Stomach (tissue), 19 donors: ENCODE measurements at places on chromosomes 3 and 15. TPM values are rescaled to one million over a fixed set of nuclear protein-coding genes. Genes with fewer than 3 reads are reported as not detected.
A peak's percentile ranks its signal among the peaks of the same experiment; 100 is the strongest.

GRCh38 chr3:80232760-80233159, 465.0 kb upstream of the ROBO1 start:
- no peaks in the 10 kb centered on the region for H3K4me1 ChIP-seq
- no peaks in the 10 kb centered on the region for H3K27me3 ChIP-seq
- H3K4me3 ChIP-seq, result no peak overlapping the region
- no peak overlapping the region for H3K27ac ChIP-seq
- DNase-seq, result no peak

CHDH gene
- 13.4 TPM for total RNA-seq

AGBL1 gene
- not detected for total RNA-seq

DNA sequence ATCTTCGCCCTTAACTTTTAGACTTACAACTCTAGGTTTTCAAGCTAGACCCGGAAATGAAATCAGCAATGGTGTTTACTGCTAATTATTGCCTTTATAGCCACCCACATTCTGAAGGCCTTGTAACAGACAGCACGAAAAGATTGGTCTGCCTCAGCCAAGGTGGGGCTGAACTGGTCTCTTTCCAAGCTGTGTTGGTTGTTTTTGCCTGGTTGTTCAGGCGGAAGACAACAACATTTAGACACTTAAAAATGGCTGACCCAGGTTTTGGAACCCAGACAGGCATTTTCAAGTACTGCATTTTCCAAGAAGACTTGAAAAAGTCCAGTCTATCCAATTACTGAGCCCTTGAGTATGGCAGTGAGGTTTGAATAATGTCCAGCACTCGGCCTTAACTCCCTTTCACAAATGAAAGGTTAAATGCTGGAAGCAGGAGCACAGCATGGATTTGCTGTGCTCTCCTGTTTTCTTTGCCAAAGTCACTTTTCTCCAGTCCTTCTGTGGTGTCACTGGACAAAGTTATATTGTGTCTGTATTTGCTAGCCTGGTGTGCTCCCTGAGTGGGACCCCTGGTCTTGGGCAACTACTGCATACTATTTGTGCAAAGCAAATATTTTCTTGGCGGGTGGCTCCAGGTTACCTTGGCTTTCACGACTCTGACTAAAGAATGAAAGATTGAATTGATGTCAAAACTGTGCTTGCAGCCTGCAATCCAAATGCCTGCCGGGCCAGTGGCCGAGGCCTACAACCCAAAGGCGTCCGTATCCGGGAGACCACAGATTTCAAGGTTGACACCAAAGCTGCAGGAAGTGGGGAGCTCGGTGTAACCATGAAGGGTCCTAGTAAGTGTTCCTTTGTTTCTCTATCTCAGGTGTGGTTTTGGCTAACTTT, 93.5 kb downstream of the FLNB start:
- no peaks in the 10 kb centered on the region for H3K27me3 ChIP-seq
- peaks cover 84% of the 10 kb centered on the region for H3K36me3 ChIP-seq
- H3K27ac ChIP-seq, result peak overlapping the region; percentile 71
- peaks cover 63% of the 10 kb centered on the region for H3K4me1 ChIP-seq
- no peak overlapping the region for H3K4me3 ChIP-seq

SEMA5B gene
- 27.2 TPM for total RNA-seq

CCPG1 gene
- 15.9 TPM for total RNA-seq
